GM12878 (cell line): ENCODE measurements at places on chromosomes 2 and 18. TPM values are rescaled to one million over a fixed set of nuclear protein-coding genes. Genes with fewer than 3 reads are reported as not detected.

GRCh38 chr2:201852878-201853415 lies 46.6 kb downstream of the CDK15 start:
- no peak for DNase-seq

GRCh38 chr2:215983581-215984351 lies 29.6 kb downstream of the MREG start:
- DNase-seq, result no peak

GRCh38 chr18:35933982-35934381 lies 38.5 kb upstream of the RMP24 start:
- no peak for DNase-seq

- no peak for DNase-seq
Measured at GRCh38 chr18:70397259-70397925, 108.5 kb downstream of the SOCS6 start.

- DNase-seq, result no peak
Measured at GRCh38 chr2:176085861-176086771, 2.4 kb upstream of the EVX2 start.

DNA sequence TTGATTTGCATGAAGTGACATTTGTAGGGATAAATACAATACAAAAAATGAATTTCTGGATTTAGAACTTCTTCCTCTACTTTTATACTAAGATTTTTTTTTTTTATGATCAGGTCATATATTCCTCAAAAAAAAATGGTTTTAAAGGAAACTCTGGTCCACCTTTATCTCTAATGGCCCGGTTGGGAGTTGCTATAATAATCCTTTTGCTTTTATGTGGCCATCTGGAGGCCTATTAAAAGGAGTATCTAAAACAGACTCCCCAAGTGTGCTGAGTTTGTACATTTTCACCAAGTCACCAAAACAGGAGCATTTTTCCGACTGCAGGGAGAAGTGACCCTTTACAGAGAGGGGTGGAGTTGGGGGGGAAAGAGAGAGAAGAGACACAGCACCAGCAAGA lies 329.2 kb upstream of the FIGN start:
- DNase-seq, result no peak

GRCh38 chr2:150109028-150109427 lies 378.4 kb downstream of the RND3 start:
- DNase-seq, result no peak

DNA sequence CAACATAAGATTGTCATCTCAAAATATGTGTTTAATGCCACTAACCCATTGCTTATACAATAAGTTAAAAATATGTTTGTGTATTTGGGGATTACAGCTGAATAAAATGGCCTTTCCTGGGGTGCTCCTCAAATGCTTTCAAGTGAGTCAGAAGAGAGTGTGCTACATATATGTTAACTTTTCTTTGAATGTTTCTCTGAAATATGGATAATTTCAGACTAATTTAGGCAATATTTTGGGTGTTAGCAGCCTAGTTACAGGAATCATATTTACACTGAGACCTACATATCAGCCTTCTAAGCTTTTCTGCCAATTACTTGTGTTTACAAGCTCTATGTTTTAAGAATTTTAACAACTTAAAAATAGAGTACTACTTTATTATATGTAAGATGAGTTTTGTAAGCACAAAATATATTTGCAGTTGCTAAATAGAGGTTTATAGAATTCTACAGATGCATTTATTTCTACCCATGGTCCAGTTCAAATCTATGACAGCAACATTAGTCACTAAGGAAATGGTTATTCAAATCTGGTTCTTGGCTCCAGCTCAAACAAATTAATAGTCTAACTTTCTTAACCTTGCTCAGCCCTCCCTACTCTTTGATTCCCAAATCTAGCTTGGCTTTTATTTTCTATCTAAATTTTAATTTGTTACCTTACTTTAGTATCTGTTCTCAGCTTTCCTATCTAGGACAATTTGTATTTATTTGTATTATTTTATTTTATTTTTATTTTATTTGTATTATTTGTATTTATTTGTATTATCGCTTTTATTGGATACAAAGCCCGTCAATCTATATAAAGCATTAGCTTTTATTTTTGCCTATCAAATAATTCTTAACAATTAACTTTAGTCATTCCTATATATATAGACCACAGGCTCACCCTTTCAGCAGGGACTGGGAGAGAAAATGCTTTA lies 48.9 kb downstream of the FSIP2 start:
- no peak for DNase-seq

- peak; percentile 77 for DNase-seq
Measured at GRCh38 chr2:165594935-165595255, 125.4 kb downstream of the CSRNP3 start.

- no peak for DNase-seq
Measured at GRCh38 chr2:230928701-230929380, 3.8 kb upstream of the GPR55 start.

DNA sequence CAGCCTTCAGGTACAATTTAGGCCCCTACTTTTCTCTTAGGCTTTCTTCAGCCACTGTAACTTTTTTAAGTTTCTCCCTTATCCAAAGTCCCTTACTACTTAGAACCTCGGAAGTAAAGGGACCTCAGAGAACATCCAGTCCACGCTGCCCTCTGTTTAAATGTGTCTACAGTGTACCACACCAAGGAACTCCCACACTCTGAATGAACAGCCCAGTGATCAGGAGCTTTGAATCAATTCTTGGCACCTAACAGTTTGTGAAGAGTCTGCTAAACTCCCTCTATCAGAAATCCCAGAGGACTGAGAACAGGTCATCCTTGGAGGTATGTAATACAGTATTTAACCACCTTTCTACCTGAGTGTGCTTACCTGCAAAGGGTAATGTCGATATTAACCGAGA lies 11.6 kb upstream of the MALT1 start:
- DNase-seq, result no peak

- DNase-seq, result no peak
Measured at GRCh38 chr2:71101656-71102055, 28.4 kb downstream of the MCEE start.

GRCh38 chr2:241645056-241645914 lies 7.8 kb downstream of the ATG4B start:
- DNase-seq, result no peak

GRCh38 chr2:117085256-117085655 lies 729.2 kb upstream of the DDX18 start:
- DNase-seq, result no peak

DNA sequence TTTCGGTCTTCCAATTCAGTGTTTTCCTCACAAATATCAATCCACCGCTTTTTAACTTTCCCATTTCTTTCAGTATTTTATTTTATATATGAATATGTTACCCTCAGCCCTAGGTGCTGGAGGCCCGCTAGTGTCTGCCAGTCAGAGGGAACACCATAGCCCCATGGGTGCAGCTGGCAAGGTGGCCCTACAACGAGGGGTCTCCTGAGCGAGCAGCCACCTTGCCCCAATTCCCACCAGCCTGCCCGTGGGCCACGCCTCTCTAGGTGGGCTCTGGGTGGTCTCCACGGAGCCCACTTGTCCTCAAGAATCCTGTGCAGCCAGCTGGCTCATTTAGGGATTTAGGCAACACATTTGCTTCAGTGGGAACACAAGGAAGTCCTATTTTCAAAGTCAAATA lies 72.5 kb upstream of the RGPD5 start:
- no peak for DNase-seq

DNA sequence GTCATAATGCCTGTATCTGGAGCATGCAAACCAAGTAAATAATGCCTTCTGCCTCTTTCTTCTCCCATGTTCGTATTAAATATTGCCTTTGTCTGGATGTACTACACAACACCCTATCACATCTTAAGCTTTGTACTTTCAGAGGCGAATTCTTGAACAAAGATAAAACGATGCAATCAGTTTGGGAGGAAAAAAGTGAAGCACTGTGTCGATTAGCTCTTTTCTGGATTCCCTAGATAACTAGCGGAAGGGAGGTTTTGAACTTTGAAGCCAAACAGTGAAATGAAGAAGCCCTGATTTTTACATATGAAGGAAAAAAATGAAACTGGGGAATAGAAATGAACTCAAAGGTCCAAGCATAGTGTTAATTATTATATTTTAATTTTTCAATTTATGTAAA lies 44.7 kb downstream of the CAVIN2 start:
- DNase-seq, result no peak

DNA sequence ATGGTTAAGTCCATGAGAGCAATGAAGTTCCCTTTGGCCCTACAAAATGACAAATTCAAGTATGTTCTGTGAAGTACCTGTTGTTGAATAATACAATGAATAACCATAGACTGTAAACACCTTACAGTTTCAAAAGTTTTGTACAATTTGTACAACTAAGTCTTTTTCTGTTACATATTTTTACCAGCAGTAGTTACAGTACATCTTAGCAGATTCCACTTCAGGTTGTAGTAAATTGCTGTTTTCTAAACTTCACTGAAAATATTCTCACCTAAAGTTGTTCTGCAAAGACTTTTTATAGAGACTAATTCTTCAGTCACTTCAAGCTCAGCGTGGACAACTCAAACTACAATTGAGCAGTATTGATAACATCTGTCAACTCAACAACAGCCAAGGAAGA lies 28.7 kb downstream of the LNPK start:
- no peak for DNase-seq

Gene KIAA2012
- 0.03 TPM in 1 of 2 replicates, not detected in the other for polyA plus RNA-seq

Gene IL37
- not detected in 2 replicates for polyA plus RNA-seq

Gene DPYSL5
- not detected in 2 replicates for polyA plus RNA-seq

Gene MC2R
- polyA plus RNA-seq, result not detected in 2 replicates

Gene ZFP36L2
- polyA plus RNA-seq, result 39.8 and 54.6 TPM in 2 replicates

Gene BMPR2
- polyA plus RNA-seq, result 6.2 and 7.8 TPM in 2 replicates

Gene KCNJ13
- polyA plus RNA-seq, result 0.38 and 0.68 TPM in 2 replicates

Gene ATP6V1B1
- not detected in 2 replicates for polyA plus RNA-seq

Gene B4GALT6
- polyA plus RNA-seq, result 9.6 and 11.9 TPM in 2 replicates

Gene CCDC68
- polyA plus RNA-seq, result not detected in 2 replicates

Gene TMEM178A
- not detected in 2 replicates for polyA plus RNA-seq
